Stimulated activated CD4-positive, alpha-beta T cell treated with anti-CD3 and anti-CD28 coated beads, TNF-alpha, amount 100 ng/mL, for 24 hours (primary cell): ENCODE measurements at places on chromosomes 7 and 10.
A peak's percentile ranks its signal among the peaks of the same experiment; 100 is the strongest.

DNA sequence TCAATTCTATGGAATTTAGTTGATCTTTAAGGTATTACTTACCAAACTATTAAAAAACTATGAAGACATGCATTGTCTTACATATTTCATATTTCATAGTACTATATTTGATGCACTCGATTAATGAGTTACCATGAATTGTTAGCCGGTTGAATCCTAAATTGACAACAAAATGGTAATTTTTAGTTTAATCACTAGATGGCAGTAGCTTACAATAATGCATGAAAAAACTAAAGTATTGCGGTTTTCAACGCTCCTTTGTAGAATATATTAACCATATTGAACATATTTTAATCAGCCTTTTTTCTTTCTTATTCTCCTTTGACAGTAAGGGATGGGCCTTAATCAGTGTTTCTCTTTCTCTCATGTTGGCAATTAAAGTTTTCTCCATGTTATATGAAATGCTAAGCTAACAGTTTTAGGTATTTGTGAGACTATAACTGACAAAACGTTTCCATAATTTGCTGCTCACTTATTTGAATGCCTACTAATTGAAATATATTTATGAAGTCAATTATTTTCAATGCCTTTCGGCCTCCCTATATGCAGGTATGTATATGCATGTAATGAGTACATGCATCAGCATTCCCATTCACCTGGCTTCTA, 48.5 kb upstream of the ARL4A start:
- no peak for DNase-seq

GRCh38 chr7:100694098-100694745, at the start of gene GIGYF1:
Gene GIGYF1 (minus strand): TSS chr7:100694250. CDS start chr7:100688238, 6,012 bp downstream.
- peak; percentile 37 for DNase-seq

DNA sequence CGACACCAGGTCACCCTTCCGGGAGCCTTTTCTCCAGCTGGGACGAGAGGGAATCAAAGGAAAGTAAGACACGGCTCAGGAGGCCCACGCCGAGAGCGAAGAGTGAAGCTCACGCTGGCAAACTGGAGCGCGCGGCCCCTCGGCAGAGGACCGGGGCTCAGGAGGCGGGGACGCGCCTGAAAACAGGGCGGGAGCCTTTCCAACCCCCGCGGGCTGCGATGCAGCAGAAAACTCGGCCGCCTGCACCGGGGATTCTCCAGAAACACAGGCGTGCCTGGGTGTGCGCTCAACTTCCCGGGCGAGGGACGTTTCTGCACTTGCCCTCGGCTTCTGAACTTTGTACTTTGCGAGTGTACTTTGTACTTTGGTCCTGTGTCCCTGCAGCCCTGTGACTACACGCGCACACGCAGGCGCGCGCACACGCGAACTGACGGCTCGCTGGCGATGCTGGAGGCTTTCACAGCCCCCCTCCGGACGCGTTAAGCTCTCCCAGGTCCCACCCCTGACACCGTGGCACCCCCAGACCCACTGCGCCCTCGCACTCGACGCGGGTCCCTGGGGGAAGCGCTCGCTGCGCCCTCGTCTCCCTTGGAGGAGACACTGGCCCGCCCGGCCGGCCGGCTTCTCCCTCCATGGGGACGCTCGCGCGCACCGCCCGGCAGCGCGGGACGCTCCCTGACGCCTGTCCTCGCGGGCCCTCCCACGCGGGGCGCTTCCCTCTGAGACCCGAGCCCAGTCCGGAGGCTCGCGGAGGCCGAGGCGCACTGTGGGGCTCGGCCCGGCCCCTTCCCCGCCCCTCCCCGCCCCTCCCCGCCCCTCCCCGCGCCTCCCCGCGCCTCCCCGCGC, 588 bp upstream of the PAOX start:
- DNase-seq = no peak

- no peak for DNase-seq
Observed at GRCh38 chr10:32386623-32387260, 39.8 kb upstream of the EPC1 start.

DNA sequence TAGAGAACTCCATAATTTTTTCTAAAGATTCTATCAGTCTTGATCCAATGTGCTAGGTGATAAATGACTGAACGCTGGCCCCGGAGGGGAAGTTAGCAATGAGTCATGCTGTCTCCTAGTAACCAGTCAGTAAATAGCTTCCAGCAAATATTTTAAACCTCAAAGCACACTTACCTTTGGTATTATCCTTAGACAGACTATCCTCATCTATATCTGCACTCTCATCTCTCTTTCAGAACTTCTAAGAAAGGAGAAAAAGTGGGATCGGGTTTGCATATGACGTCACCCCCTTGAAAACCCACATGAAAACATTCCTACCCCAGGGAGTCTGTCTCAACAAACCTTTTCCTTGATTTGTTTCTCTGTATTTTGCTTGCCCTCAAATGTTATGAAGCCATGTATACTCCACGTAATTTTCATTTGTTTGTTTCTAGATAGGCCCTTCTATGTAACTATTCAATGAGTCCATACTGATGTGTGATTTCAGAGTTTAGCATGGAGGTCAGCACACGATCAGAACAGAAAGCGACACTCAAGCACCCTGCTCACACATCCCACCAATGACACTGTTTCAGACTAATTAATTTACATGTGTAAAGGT, 174.9 kb upstream of the NRP1 start:
- no peak for DNase-seq

GRCh38 chr7:154770962-154771361, 232.0 kb downstream of the PAXIP1 start:
- no peak for DNase-seq

DNA sequence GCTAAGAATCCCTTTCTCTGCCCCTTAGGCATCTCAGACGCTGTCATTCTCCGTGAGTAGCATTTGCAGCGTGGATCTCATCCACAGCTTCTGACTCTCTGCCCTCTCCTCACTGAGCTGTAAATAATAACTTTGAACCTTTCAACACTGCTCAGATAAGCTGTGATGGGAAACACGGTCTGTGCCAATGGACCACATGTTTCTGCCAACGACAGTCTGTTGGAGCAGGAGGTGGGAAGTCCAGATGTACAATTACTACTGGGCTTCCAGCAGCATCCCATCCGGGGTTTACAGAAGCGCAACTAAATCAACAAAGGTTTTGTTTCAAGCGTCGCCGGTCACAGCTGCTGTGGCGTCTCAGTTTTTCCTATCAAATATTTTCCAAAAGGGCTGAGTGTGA, 1110.6 kb downstream of the TYW1 start:
- no peak for DNase-seq

- no peak for DNase-seq
Observed at GRCh38 chr7:75850235-75850634, 28.6 kb upstream of the RHBDD2 start.

- no peak for DNase-seq
Observed at GRCh38 chr7:127474457-127474856, 81.9 kb upstream of the ZNF800 start.

DNA sequence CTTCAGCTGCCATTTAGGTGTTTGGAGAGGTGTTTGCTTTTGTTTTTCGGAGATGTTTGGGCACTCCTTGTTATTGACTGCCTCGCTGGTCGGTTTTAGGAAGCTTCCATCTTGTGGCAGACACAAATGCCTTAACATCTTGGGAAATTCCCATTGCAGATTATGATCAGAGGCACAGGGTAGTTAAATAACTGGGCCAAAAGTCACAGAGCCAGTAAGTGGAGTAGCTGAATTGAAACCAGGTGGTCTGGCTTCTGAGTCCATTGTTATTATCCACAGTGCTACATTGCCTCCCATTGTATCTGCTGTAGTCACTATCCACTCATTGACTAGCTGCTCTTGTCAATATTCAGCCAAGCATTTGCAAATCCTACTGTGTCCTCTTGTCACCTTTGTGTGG, 138.2 kb upstream of the PLPP4 start:
- no peak for DNase-seq

GRCh38 chr7:101450064-101450463, 87.4 kb downstream of the COL26A1 start:
- no peak for DNase-seq

DNA sequence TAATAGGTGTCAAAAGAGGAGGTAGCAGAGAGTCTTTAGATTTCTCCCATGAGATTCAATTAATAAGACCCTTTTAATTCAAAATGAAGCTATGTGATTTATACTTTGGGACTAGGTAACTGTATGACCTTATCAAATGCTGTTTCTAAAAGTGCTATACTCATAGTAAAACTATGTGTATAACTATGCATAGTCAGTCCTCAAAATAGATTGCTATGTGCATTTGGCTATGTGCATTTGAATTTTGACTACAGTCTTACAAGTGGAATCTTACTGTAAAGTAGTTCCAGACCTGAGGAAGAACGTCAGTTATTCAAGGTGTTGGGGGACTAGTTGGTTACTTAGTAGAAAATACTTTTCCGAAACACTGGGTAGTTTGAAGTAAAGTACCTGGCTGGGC, 36.9 kb downstream of the ADD3 start:
- no peak for DNase-seq

DNA sequence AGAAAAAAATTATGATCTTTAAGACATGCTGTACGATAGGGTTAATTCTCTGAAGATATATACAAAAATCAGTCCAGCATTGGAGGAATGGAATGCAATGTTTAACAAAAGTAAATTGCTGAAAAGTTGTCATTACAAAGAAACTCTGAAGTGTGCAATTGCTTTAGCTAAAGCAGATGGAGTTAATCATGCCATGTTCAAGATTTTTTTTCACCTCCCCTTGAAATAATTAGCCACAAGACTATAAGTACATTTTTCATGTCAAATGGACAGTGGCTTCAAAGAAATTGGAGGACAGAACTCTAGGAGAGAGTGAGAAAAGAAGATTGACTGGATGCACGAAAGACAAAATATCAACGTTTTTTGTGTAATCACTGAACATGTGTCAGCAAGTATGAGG, 63.1 kb upstream of the MEOX2 start:
- DNase-seq = no peak

- no peak for DNase-seq
Observed at GRCh38 chr10:123259791-123260190, 105.6 kb downstream of the BUB3 start.
